ENCODE measurements at places on chromosomes 2 and 18.

- DNase-seq, result no peak
These were observed 20.2 kb downstream of the FAM124B start for GRCh38 chr2:224381521-224382279.

- no peak for DNase-seq
These were observed 36.0 kb upstream of the ZNF396 start for GRCh38 chr18:35413163-35413511.

DNA sequence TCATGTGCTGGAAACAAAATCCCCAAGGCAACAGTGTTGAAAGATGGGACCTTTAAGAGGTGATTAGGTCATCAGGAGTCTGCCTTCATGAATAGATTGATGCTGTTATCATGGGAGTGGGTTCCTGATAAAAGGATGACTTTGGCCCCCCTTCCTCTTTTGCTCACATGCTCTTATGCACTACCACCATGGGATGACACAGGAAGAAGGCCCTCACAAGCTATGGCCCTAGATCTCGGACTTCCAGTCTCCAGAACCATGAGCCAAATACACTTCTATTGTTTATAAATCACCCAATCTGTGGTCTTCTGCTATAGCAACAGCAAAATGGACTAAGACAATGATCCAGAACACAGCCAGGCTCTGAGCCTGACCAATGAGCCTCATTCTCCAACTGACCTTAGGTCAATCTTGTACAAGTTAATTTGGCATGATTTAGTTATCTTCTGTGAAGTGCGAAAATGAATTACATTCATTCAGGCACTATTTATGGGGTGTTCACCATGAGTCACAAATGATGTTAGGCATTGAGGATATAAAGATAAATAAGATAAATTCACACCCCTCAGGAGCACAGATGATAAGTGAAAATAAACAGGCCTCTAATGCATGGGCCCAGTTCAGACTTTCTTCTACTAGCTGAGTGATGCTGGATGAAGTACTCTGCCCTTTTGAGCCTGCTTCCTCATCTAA, 37.7 kb upstream of the NT5C1B start:
- no peak for DNase-seq

DNA sequence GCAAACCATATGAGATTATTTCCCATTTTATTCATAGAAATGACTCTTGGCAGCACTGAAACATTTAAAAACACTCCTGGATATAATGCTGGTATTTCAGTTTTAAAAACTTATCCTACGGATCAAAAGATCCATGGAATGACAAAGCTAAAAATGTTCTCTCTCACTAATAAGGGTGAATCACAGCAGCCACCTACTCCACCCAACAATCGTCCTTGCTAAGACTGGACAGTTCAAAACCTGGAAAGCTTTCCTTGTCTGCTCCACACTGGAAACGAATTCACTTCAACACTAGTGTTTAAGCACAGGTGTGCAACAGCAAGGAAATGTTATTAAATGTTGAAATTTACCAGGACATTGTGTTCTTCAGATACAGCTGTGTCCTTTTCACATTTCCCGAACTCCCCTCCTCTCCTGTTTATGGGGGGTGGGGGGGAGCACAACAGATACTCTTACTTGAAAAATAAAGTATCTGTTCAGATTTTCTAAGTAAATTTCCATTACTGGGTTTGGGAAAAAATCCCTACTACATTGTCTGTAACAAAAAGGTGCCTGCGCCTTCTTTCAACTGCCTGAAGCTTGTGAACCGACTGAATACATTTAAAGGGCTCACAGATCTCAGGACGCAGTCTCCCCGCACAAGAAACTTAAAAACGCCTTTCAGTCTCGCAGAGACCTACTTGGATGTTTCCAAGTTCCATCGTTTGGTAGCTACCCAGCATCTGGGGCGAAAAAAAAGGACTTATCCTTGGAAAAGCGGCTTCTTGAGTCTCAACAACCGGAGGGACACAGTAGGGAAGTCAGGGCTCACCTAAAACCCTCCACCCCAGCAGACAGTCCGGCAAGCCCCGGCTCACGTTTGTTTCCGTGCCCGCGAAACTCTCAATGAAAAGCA, 1.3 kb downstream of the YWHAQ start:
- DNase-seq, result no peak

- DNase-seq, result no peak
These were observed 72.4 kb downstream of the ZNF521 start for GRCh38 chr18:25279556-25279955.

GRCh38 chr2:197673106-197673505, 2.3 kb downstream of the RFTN2 start:
- no peak for DNase-seq

DNA sequence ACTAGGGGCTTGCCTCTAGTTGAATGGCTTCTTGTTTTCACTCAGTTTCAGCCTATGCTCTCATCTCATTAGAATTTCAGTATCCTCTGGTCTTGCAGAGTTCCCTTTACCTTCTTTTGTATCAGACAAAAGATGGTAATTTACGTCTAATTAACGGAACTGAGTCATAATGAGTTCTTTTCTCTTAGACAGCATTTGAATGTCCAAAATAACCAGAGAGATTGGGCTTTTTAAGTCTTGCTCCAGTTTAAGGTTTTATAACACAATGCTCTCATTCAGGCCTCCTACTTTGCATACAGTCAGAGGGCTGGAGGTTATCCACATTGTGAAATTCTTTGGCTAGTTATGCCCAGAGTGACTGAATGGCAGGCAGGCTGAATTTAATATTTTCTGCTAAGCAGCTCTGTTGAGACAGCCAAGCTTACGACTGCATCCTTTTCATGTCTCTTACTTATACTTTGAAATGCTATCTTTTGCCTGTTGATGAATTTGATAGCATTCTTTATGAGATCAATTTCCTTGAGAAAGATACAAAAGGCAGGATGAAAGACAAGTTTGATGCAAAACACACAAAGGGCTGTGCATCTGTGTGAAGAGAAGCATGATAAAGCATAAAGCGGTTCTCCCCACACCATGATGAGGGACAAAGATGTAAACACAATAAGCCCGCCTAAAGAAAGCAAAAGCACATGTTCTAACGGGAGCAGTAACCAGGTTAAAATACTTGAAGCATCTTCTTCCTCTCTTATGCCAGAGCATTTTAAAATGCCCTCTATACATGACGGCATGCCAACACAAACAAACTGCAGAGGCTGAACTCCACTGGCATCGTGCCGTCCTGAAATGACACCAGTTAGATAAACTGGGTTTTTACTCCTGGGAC, 90.0 kb downstream of the CDH2 start:
- DNase-seq, result no peak

DNA sequence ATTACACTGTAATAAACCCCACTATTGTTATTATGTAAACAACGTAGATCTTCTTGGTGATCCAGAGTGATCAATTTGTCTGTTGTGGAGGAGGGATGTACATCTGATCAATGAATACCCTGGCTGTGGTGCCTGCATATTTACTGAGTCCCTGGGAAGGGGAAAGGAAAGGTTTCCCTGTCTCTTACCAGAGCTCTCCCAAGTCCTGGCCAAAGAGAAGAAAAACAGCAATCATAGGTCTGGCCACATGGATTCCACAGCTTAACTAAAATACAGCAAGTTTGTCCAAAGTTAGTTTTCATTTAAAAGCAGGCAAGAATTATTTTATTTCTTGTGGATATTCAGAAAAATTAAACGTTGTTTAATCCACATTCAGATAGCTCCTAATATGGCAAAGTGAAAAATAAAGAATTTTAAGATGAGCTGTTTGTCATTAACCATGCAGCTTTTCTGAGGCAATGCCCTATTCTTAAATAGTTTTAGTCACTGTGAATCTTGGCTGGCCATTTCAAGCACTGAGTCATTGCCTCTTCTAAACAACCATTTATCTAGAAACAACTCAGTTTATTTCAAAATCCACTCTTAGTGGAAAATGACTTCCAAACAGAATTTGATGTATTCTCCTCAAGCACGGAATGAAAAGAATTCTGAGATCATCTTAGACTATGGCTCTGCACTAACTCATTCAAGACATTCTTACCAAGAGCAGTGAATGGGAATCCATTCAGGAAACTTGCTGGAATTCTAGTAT, 1004.4 kb upstream of the CDH2 start:
- no peak for DNase-seq

DNA sequence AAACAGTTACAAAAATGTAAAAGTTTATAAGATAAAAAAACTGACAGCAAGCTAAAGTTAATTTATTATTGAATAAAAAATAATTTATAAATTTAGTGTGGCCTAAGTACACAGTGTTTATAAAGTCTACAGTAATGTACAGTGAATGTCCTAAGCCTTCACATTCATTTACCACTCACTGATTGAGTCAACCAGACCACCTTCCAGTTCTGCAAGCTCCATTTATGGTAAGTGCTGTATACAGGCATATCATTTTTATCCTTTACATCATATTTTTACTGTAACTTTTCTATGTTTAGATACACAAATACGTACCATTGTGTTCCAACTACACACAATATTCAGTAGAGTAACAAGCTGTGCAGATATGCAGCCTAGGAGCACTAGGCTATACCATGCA, 184.2 kb upstream of the LRATD1 start:
- no peak for DNase-seq

- no peak for DNase-seq
These were observed 1.5 kb upstream of the GMCL1 start for GRCh38 chr2:69827796-69828540.

DNA sequence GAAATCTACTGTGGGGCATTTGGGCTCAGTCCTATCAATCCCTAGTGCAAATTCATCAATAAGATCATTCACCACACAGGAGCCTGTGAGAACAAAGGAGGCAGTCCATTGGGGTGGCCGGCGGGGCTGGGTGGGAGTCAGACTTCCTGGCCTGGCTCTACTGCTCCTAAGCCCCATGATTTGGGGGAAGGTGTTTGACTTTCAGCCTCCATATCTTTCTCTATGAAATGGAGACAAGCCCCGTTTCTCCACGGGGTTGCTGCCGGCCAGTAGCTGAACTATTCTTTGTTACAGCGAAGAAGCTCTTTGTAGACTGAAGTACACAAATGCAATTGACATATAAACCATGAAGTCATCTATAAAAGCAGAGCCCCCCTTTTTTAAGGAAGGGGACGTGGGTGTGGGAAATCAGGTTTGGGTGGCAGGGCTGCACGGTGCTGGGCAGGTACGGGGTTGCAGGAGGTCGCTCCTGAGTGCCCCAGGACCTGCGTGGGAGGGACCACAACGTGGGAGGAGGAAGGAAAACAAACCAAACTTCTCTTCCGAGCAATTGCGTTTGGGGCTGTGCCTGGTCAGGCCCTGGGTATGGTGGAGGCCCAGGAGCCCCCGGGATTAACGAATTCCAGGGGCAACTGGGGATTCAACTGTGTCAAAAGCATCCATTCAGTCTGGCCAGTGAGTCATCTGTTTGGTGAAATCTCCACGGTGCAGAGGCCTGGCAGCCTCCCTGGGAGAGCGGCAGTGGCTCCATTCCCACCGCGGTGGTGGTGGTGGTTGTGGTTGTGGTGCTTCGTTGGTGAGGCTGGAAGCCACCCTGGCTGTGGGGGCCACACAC, 18.2 kb downstream of the FBLN7 start:
- DNase-seq, result no peak

GRCh38 chr2:229407170-229407569, 136.1 kb upstream of the PID1 start:
- DNase-seq, result no peak

DNA sequence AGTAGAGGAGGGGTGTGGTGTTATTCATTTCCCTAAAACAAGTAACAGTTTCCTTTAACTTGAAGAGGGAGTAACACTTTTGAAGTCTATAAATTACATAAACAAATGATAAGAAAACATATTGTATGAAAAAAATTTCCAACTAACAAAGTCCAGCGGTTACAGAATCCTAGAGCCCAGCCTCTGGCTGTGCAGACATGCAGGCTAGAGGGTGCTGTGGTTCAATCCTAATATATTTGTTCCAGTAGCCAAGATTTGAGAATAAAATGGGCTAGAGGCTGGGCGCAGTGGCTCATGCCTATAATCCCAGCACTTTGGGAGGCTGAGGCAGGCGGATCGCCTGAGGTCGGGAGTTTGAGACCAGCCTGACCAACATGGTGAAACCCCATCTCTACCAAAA, 56.9 kb downstream of the WDR75 start:
- DNase-seq, result no peak

DNA sequence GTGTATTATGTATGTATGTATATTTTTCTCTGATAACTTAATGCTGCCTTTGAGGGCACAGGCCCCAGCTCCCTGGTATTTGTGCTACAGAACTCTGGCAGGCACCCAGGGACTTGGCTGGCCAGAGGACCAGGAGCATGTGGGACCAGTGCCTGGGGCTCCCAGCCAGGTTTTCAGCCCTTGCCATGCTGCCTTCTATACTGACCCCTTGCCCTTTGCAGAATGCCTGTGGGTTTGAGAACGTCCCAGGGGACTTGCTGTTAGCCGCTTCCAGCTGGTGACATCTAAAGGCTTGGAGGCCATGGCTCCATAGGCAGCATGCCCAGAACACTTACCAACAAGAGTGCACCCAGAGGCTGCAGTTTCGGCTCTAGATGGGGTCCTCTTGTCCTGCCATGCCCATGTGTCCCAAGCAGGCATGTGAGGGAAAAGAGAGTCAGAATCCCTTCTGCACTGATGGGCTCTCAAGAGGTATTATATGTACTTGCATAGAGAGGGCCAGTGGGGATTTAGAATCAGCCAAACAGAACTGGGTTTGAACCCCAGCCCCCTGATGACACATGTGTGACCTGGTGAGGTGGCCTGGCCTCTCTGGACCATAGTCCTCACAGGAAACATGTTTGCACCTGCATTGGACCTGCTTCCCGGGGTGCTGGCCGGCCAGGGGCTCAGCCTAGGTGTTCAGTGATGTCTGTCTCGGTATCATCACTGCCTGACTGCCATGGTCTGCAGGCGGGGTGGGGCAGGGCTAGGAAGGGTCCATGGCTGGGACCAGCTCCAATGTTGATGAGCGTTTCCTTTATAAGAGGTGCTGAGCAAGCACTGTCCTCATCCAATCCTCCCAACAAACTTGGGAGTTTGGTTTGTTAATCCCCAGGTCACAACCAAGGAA, 119.2 kb upstream of the FHL2 start:
- no peak for DNase-seq

GRCh38 chr2:40554665-40555294, 102.9 kb upstream of the SLC8A1 start:
- DNase-seq, result no peak

DNA sequence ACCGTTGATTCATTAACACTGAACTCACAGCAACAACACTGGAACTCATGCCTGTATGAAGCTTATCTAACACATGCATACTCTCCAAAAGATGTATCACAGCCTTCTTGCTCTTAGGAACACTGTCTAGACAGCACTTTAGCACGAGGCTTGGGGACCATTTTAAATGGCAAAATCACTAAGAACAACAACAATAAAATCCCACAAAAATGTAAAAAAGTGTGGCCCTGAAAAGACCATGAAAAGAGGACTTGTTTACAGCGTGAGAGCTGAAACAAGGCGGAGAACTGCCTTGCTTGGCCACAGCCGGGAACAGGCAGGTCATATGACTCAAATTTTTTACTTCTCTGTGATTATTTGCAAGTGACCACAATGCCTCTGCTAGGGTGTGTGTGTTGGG, 48.1 kb downstream of the CHN1 start:
- DNase-seq, result no peak

DNA sequence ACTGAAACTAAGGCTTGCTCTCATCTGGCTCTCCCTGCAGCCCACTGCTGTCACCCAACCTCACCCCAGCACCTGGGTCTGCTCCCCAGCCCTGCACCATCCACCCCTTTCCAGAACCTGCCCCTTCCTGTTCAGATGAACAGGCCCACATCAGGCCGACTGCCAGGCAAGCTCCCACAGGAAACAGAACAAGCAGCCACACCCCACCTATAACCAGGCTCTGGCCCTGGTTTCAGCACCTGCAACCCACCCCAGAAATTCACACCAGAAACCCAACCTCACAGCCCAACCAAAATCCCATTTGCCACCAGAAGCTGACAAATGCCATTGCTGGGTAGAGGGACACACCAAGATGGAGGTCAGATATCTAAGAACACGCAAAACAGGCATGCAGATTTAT, 159.2 kb upstream of the ID2 start:
- no peak for DNase-seq
